Smooth muscle cell of trachea (primary cell): ENCODE measurements at places on chromosomes 11 and 22. TPM values are rescaled to one million over a fixed set of nuclear protein-coding genes. Genes with fewer than 3 reads are reported as not detected.

The MS4A3 gene
- not detected in 2 replicates for total RNA-seq

The PTDSS2 gene
- total RNA-seq: 35.9 and 40.5 TPM in 2 replicates

The INSC gene
- under 0.01 and 1.2 TPM in 2 replicates for total RNA-seq

The EPS8L2 gene
- 68.4 and 125 TPM in 2 replicates for total RNA-seq
